Stimulated activated CD4-positive, alpha-beta T cell treated with anti-CD3 and anti-CD28 coated beads, Interleukin-1b, Interleukin-23, amount 100 ng/mL, for 1 hour (primary cell): ENCODE measurements at places on chromosomes 12 and 14.

GRCh38 chr12:30417697-30418231 is 277.9 kb downstream of the IPO8 start:
- DNase-seq, result no peak

DNA sequence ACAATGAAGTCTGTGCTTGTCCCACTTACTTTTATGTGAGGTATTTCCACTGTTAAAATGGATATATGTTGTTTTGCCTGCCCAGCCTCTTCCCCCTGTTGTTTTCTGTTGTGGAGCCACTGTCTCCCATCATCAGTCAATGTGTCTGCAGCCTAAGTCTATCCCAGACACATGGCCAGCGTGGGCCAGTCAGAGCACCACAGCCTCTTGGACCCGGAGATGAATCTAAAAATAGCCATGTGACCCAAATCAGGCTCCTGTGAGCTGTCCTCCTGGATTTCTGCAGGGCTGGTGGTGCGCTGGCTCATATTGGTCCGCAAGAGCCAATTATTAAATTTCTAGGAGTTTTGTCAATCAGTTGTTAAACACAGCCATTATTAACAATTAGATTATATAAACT is 44.0 kb upstream of the PRICKLE1 start:
- no peak for DNase-seq

GRCh38 chr12:118175823-118176447 is 40.0 kb downstream of the PEBP1 start:
- no peak for DNase-seq

DNA sequence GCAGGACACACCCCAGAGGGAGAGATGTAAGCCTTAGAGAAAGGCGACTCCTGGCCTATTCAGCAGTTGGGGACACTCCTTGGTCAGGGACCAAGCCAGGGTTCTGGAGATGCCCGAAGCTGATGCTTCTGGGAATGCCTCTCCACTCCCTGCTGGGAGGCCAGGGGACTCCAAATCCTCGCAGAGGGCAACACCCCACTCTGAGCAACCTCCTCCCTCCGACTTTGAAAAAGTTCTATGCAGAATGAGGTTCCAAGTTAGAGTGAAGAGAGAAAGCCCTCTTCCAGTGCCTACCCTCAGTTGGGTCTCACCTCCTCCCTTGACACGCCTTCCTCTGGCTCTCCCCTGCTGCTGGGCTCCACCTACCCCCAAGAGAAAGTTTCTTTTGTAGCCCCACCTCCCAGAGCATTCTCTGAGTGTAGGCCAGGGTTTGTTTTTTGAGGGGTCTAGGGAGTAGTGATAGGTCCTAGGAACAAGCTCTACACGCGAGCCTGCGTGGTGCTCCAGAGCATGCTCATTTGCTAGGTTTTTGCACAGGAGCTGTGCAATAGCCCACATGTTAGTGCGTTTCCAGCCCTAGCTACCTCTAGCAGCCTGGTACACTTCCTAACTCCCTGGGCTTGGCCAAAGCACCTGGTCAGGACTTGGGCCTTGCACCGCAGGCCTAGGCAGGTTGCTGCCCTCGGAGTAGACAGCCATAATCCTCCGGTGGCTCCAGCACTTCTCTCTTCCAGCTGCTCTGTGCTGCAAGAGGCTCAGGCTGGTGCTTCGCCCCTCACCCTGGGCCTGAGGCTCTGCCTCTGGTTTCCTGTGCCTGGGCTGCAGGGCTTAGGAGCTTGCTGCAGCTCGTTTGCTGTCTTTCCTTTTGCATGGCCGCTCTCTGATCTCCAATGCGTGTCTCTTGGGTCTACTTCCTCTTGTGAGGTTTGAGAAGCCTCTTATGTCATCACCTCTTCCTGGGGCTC is 590 bp upstream of the CEBPE start:
- no peak for DNase-seq

- no peak for DNase-seq
These were observed 36.8 kb downstream of the RTRAF start for GRCh38 chr14:52026017-52026660.

DNA sequence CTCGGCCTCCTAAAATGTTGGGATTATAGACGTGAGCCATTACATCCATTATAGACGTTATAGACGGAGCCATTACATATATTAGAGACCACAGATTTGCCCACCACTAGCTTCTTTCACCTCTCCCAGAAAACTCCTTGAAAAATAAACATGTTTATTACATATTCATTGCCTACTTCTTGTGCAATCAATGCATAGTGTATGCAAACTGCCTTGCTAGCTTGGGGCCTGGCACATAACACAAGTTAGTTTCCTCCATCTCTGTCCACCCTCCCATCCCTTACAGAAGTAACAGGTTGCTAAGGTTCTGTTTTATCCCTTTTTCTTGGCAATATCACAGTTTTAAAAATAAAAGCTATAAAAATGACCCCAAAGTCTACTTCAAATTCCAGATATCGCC is 66.4 kb upstream of the KRR1 start:
- no peak for DNase-seq

- no peak for DNase-seq
These were observed 113.3 kb downstream of the PRKD1 start for GRCh38 chr14:29814156-29815015.

DNA sequence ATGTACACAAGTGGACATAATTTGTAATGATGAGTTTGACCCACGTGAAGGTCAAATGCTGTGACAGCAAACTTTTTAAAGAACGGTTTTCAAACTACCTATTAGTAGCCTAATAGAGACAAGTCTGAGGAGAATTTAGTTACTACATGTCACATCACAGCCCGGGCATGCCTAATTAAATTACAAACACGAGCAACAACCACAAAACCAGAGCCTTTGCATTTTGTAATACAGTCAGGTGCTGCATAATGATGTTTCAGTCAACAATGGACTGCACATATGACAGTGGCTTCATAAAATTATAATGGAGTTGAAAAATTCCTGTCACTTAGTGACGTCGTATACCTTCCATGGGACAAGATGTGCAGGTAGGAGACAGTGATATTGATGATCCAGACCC is 274.5 kb downstream of the DACT1 start:
- no peak for DNase-seq

GRCh38 chr14:74265301-74265965 is 26.2 kb downstream of the VSX2 start:
- DNase-seq, result no peak

GRCh38 chr14:65361920-65362319 is 50.6 kb upstream of the FUT8 start:
- DNase-seq, result no peak

- DNase-seq, result no peak
These were observed 12.4 kb downstream of the MTERF2 start for GRCh38 chr12:106974511-106974910.

DNA sequence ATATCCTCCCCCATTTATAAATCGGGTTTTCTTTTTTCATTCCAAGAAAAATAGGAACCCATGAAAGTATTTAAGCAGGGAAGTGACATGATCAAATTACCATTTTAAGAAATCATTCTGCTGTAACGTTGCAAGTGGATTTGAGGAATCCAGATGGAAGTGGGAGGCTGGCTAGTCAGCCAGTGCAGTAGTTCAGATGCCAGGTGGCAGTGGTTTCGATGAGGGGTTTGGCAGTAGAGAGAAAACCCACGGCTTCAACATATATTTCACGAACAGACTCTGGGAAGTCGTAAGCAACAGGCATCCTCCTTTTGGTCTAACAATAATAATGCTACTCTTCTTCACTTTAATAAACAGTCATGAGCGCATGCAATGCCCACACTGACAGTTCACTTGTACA is 25.0 kb downstream of the PDZRN4 start:
- DNase-seq, result no peak

DNA sequence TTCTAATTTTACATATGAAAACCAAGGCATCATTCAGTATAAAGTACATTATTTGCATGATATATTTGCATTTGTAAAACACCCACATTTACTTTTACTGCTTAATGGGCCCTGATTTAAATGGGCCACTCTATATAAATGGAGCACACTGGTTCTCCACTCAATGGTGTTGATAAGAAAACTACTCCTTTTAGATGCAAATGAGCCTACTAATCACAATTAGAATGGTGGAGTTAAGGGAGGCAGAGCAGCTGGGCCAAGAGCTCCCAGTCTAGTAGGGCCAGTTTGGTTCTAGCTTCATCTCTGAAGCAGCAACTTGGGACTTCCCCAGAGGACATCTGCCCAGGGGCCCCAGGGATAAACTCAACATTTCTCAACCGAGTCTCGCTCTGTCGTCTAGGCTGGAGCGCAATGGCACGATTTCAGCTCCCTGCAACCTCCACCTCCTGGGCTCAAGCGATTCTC is 120.7 kb downstream of the FOXN3 start:
- DNase-seq, result no peak

DNA sequence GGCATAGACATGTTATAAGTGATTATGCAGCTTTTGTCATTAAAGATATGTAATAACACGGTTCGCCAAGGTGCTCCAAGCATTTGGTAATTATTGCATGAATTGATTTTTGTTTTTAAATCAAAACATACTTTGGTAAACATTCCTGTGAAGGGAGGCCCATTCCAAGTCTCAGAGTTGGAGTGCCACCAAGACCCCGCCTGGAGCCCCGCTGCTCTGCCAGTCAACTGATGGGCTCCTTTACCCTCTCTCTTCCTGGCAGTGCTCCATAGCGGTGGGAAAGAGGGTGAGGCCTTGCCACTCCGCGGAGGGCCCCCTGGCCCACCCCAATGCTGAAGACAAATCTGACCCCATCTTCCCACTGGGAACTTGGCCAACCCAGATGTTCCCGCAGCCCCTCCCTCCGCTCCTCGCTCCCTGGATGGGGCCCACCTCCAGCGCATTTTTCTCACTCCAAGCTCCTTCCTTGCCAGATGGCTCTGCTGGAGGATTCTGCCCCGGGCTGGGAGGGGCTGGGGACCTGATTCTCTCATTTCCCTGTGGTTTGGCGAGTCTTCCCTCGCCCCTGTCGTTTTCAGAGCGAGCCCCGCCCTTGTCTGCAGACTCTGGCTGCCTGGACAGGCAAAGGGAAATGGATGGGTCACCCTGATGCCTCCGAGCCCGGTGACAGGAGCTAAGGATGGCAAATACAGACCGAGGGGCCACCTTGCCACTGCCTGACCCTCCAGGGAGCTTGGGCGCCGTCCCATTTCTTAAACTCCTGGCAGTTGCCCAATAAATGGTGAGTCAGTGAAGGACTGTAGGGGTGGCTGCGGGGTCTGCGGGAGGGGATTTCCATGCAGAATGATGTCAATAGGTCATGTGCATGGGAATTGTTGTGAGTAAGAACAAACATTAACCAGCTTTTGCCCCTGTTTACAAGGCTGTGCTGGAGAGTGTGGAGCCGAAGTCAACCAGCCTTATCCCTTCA is 9.2 kb upstream of the PAPLN start:
- no peak for DNase-seq

- no peak for DNase-seq
These were observed 28.7 kb downstream of the RAP1B start for GRCh38 chr12:68639396-68639767.

- DNase-seq, result no peak
These were observed 211.1 kb downstream of the GLT1D1 start for GRCh38 chr12:129064209-129064855.

DNA sequence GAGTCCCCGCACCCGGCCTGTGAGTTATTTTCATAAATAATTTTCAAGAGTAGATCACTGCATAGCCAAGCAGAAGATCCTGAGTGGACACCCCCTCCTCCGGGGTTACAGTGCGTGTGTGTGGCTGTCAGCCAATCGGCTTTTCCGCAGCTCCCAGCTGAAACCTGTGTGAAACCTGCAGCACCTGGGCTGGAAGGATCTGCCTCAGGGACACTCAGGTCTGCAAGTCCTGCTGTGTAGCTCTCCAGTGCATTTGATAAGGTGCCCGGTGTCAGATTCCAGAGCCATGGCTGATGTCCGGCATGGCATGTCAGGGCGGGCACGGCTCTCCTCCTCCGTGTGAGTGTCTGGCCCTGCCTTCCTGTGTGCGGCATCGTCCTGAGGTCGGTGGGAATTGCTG is 124.8 kb downstream of the GLT1D1 start:
- no peak for DNase-seq

- no peak for DNase-seq
These were observed 532 bp downstream of the NOC4L start for GRCh38 chr12:132144810-132145168.

- DNase-seq, result no peak
These were observed 154.0 kb downstream of the DAD1 start for GRCh38 chr14:22434901-22435550.

DNA sequence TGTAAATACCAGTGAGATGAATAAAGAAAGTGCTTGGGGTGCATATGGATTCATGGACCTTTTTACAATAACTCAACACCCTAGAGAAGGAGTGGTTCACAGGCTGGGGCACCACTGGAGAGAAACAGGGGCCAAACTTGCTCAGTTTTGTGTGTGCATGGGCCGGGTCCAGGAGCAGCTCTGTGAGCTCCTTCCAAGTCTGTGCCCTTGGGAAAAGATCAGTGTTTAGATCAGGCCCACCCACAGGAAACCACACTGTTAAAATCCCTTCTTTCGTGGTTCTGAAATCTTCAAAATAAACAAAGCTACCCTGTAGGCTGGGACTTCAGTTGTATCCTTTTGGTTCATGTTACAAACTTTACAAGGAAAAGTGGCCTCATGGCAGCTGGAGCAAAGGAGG is 156.1 kb upstream of the TMEM260 start:
- no peak for DNase-seq

DNA sequence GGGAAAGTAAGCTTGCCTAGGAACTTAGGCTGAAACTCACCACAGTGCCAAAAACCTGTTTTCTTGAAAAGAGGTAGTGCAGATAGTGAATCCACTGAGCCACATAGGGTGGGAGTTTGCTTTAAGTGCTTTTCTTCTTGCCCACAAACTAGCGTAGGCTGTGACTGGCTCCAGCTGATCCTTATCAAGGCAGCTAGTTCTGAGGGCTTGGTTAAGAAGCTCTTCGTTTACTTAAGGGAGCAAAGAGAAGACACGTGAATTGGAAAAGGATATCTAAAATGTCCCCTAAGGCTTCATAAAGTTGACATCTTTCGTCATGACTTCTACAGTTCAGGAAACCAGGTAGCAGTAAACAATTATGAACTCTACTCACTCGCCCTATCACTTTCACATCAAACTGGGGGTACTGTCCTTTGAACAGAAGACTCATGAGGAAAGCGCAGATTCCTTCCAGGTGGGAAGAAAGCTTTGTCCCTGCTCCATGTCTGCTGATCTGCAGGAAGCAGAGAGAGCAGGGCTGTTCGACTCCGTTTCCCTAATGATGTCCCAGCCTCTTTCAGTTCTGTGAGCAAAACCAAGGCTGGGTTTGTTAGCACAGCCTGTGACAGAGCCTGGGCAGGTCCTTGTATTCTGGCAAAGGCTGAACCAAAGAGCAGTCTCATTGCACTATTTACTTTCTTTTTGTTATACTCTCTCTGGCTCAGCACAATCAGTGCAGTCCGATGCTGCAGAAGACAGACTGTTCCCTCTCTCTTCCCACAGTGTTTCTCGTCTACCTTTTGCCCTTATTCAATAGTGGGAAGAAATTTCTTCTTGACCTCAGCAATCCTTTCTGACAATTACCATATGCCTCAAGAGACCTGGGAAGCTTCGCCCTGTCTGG is 93.5 kb upstream of the ETV6 start:
- no peak for DNase-seq

DNA sequence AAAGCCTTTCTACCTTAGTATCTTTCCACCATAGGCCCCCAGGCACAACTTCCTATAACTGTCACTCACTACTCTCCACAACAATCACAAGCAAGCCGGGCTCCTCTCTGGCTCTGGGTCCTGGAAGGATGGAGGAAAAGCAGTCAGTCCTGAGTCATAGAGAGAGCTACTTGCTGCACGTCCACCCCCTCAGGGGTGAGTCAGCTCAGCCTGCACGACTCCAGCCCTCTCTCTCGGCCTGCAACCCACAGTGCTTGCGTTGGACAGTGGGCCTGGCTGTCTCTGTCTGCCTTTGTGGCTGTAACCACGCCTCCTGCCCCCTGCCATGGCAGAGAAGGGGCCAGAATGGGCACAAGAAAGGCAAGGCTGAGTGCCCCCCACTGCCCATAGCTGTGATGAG is 154.1 kb upstream of the FKBP4 start:
- DNase-seq, result no peak

GRCh38 chr14:86604561-86604960 is 1074.6 kb downstream of the FLRT2 start:
- no peak for DNase-seq
